ENCODE measurements at places on chromosomes 13 and 19.

GRCh38 chr13:110687736-110688135 is 18.2 kb downstream of the CARS2 start:
- DNase-seq: no peak

DNA sequence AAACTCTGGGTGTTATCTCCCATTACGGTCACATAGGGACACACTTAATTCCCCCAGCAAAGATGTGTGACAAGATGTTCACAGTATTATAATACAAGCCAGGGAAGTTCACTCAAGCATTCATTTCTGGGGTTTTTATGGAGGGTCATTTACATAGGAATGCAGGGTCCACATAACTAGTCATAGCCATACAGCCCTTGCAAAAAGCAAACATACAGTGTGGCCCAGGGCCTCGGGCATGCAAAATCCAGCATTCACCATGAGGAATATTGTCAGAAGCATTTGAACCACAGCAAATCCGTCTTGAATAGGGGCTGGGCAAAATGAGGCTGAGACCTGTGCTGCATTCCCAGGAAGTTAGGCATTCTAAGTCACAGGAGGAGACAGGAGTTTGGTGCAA is 13.0 kb upstream of the ZNF460 start:
- no peak for DNase-seq

DNA sequence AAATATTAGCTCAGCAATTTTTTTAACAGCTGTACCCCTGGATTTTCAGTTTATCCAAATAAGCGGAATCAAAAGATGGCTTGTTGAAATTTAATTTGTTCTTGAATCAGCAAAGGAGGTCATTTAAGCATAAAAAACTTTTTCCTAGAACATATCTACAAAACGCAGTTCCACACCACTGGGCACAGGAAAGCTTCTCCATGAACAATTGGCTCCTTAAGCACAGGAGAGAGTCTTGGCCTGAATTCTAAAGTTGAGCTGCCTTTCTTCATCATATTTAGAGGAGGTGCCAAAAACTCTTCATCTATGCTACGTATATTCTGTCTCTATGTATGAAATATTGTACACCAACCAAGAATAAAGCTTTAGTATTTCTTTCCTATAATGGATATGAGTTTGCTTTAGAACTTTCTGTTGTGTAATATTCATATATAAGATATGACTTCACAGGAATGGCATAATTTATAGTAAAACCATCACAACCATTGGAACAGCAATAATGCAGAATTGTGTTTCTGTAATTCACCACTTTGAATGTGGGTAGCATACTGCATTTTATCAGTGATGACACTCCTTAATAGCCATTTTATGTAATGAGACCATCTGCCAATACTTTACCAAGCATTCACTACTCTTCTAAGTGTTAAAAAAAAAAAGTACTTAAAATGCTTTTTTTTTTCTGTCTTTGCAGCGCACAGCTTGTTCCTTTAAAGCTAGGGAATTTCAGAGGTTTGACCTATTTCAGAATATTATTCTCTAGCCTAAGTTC is 263.7 kb downstream of the SLITRK6 start:
- DNase-seq: no peak

- DNase-seq: no peak
Observed at GRCh38 chr19:2425622-2426581, 1.5 kb downstream of the TIMM13 start.

DNA sequence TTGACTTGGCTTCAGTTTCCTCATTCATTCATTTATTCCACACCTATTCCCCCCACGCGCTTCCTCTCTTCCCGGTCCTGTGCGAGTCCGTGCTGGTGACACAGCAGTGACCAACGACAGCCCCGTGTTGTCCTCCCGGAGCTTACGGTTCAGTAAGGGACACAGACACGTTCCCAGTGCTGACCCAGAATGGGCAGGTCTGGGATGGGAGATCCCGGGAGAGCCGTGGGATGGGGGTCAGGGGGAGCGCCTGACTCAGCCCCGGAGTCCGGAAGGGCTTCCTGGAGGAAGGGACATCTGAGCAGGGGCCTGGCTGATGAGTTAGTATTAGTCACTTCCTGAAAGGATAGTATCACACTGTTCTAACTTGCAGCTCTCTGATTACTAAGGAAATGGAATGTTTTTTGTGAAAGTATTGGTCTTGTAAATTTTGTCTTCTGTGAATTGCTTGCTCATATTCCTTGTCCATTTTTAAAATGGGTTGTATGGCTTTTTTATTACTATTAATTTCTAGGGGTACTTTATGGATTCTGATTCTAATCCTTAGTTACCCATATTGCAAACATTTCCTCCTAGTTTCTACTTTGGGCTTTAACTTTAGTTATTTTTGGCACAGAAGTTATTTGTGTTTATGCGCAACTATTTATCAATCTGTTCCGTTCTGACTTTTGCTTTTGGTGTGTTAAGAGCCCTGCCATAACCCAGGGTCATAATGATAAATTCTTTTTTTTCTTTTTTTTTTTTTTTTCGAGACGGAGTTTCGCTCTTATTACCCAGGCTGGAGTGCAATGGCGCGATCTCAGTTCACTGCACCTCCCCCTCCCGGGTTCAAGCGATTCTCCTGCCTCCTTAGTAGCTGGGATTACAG is 708 bp upstream of the ERCC1 start:
- DNase-seq: no peak

GRCh38 chr19:56084835-56085536 is 36.1 kb downstream of the ZNF787 start:
- no peak for DNase-seq

DNA sequence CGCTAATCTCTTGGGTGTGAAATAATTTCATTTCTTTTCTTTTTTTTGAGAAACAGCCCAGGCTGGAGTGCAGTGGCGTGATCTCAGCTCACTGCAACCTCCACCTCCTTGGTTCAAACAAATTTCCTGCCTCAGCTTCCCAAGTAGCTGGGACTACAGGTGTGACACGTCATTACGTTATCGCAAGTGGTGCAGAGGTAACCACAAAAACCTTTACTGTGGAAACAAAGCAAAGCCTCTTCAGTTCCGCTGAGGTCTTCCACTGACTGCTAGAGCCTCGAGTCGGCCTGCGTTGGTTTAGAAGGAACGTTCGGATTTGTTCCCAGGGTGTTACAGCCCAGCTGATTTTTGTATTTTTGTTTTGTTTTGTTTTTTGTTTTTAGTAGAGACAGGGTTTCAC is 2.0 kb upstream of the ZNF784 start:
- DNase-seq: no peak

DNA sequence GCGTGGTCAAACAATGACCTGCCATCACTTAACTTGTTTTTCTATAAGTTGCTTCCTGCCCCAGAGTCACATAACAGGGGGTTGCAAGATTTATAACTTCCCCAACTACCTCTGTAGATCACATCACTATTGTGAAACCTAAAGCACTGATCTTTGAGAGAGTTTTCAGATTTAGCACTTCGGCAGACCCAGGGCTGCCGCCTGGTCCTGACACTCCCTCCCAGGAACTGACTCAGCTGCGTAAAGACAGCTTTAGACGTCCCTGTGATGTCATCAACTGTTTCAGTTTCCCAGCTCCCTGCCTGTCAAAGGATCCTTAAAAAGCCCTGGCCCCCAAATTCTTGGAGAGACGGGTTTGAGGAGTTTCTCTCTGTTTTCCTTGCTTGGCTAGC is 33.3 kb downstream of the IGFL2 start:
- DNase-seq: no peak

- no peak for DNase-seq
Observed at GRCh38 chr13:96052656-96053002, 572 bp downstream of the UGGT2 start.

GRCh38 chr13:30431269-30431940 is 9.1 kb downstream of the UBE2L5 start:
- DNase-seq: no peak

GRCh38 chr19:12789098-12789903 is 2.0 kb upstream of the JUNB start:
- DNase-seq: no peak

DNA sequence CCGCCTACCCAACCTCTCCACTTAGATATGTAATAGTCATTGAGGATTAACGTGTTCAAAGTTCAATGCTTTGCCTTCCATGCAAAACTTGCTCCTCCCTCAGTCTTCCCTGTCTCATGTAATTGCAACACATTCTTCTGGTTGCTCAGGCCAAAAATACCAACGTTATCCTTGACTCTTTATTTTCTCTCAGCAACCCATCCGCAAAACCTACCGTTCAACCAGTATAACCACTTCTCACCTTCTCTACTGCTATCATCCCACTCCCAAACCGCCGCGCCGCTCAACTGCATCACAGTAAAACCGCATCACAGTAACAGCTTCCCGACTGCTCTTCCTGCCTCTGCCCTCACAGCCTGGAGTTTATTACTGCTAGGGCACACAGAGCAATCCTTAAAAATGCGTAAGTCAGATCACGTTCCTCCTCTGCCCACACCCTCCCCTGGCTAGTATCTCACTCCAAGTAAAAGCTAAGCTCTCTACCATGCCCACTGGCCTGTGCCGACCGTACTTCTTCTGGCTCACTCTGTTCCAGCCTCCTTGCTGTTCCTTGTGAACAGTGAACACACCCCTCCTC is 8.2 kb downstream of the MTIF3 start:
- DNase-seq: no peak

GRCh38 chr19:46555628-46556280 is 45.4 kb upstream of the CALM3 start:
- DNase-seq: no peak

- DNase-seq: no peak
Observed at GRCh38 chr19:13937479-13938300, 527 bp downstream of the PODNL1 start.

DNA sequence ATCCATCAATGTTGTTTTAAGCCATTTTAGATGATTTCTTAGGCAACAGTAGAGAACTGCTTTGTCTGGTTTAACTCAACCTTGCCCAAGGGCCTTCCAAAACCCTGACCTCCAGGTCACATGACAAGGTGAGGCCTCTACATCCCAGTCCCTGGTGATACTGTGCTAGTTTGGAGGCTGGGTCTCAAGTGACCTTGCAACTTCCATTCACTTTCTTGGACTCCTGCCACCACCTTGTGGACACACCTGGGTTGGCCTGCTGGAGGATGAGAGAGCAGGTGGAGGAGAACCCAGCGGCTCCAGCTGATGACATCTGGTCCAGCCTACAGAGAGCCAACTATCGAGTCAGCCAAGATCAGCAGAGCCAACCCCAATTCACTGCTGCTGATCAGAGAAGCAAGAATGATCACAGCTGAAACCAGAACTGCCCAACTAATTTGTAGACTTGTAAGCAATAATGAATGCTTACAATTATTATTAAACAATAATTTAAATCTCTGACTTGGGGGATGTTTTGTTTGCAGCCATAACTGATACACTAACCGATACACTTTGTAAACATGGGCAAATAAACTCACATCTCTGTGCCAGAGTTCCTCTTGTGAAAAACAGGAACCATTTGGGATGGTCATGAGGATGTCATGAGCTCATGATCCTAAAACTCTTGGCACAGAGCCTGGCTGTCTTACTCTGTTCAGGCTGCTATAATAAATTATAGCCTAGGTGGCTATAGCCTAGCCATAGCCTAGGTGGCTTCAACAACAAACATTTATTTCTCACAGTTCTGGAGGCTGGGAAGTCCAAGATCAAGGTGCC is 11.5 kb downstream of the FAM187B start:
- peak; percentile 31 for DNase-seq

- no peak for DNase-seq
Observed at GRCh38 chr13:68745502-68745901, 1362.1 kb upstream of the ATXN8OS start.

GRCh38 chr19:15280915-15281683 is 48.9 kb upstream of the EPHX3 start:
- DNase-seq: no peak

DNA sequence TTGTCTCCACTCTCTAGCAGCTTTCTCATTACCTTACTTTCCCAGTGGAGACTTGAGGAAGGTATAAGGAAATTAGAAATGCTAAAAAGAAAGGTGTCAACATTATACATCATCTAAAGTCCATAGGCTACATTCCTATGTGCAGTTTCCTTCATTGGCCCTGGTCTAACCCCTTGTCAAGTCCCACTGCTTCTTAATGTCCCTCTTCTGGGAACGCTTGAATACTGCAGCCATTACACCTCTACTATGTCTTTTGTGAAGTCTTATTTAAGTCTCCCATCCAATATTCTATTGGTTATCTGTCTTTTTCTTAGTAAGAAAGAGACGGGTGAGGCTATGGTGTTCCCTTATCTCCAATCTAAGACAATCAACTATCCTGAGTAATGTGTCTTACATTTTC is 332.6 kb upstream of the TMTC4 start:
- DNase-seq: no peak

DNA sequence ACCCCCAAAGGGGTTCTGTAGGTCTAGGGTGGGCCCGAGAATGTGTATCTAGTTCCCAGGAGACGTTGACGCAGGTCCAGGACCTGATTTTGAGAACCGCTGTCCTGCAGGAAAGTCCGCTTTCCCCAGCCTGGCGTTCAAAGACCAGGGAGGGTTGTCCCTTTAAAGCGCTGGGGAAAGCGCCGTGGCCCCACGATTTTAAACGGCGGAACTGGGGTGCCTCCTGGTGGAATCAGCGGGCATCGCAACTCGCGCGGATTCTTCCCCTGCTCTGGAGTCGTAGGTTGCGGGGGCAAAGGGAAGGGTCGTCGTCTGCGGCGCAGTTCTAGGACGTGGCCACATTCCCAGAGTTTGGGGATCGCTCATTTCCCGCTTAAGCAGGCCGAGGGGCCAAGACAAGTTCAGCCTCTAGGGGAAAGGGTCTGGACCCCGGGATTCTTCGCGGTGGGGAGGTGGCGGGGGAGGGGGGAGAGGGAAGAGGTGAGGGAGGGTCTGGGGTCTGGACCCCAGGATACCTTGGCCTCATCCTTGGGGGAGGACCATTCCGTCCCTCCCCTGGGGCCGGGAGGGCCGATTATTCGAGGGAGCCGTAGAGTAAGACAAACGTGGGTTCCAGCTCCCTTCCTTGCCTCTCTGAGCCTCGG is 7.7 kb downstream of the PNMA8B start:
- peak; percentile 57 for DNase-seq

- DNase-seq: peak; percentile 3
Observed at GRCh38 chr19:51531349-51532315, at the start of gene SIGLEC6. Gene SIGLEC6, minus strand, starts transcription at chr19:51531670. Its CDS starts 22 bp downstream, at chr19:51531648.

- DNase-seq: no peak
Observed at GRCh38 chr19:29677001-29677817, 11.9 kb downstream of the PLEKHF1 start.

- DNase-seq: no peak
Observed at GRCh38 chr13:108500711-108501110, 128.7 kb upstream of the MYO16 start.

GRCh38 chr13:20984879-20985278 is 76.5 kb downstream of the LATS2 start:
- DNase-seq: no peak

- DNase-seq: peak; percentile 15
Observed at GRCh38 chr19:49224879-49225278, 67.3 kb downstream of the TRPM4 start.

- no peak for DNase-seq
Observed at GRCh38 chr19:16949496-16950023, 60.8 kb downstream of the F2RL3 start.

GRCh38 chr19:11025006-11025405 is 64.2 kb downstream of the SMARCA4 start:
- DNase-seq: no peak

DNA sequence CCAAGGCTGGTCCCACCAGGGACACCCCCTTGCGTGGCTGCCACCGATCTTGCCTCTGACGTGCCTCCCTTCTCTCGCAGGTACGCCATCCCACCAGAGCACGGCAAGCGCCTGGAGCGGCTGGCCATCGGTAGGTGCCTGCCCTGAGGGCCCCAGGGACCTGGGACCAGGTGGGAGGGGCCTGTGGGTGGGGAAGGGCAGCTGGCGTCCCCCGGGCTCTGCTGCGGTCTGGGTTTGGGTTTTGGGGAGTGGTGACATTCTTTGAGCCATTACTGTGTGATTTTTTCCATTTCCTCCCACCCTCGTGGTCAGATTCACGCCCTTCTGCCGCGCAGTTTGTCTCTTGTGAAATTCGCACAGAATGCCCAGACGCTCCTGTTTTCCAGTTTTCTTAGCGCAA is 102.0 kb downstream of the KDM4B start:
- no peak for DNase-seq

Data from stimulated activated CD4-positive, alpha-beta T cell treated with anti-CD3 and anti-CD28 coated beads, Interleukin-4, amount 100 ng/mL, for 4 hours (primary cell).